ENCODE measurements at places on chromosomes 3 and 15. TPM values are rescaled to one million over a fixed set of nuclear protein-coding genes. Genes with fewer than 3 reads are reported as not detected.
A peak's percentile ranks its signal among the peaks of the same experiment; 100 is the strongest.

DNA sequence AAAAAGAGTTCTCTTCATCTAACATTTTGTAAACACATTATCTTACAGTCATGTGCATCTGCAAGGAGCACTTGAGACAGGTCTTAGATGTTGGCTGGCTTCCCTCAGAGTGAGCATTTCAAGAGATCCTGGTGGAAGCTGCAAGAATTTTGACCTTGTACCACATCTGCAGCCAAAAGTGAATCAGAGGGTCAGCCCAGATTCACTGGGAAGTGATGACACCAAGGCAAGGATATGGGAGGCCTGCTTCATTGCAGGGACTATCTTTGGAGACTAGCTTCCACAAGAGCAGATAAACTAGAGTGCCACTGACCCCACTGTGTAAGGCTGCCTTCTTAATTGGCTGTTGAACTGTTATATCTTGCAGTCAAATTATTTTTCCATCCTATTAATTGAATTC, 21.3 kb upstream of the GADL1 start:
- H3K27ac ChIP-seq = no peak overlapping the region
- no peaks in the 10 kb centered on the region for H3K4me1 ChIP-seq
- no peak overlapping the region for H3K4me3 ChIP-seq
- no peaks in the 10 kb centered on the region for H3K27me3 ChIP-seq

DNA sequence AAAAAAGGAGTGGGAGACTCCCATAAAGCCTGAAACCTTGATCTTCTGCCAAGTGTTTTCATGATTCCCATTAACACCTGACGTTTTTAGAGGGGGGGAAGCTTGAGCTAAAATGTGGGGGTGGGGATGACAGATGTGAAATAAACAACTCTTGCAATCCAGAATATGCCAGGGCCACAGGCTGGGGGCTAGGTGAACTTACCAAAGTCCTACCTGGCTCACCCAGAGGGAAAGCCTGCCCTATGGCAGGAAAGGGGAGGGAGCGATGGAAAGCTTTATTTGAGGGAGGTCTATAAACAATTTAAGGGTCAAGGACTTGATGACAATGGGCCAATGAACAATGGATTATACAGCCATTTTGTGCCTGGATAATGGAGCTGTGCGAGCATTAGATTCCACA, 108.3 kb downstream of the LRIG1 start:
- no peak for DNase-seq
- H3K4me3 ChIP-seq = peak overlapping the region; percentile 82
- H3K4me1 ChIP-seq = peaks cover 42% of the 10 kb centered on the region
- H3K36me3 ChIP-seq = peaks cover 48% of the 10 kb centered on the region
- H3K27me3 ChIP-seq = no peaks in the 10 kb centered on the region

DNA sequence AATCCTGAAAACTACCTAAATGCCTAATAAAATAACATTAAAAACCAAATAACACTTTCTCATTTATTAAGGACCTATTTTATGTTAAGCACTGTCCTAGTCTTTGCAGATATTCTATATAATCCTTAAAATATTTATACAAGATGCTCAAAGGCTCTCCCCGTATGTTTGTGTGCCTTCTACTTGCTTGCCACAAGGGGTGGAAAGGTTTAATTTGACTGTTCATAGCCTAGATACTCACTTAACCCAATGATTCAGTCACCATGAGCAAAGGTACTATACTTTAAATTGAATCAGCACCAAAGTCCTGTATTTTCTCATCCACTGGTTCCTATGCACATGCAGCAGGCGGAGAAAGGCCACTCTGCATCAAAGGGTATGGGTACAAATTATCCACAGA, 32.0 kb downstream of the LSAMP start:
- H3K4me3 ChIP-seq = no peak overlapping the region
- H3K27ac ChIP-seq = no peak overlapping the region
- no peaks in the 10 kb centered on the region for H3K36me3 ChIP-seq
- no peaks in the 10 kb centered on the region for H3K4me1 ChIP-seq
- DNase-seq = no peak

DNA sequence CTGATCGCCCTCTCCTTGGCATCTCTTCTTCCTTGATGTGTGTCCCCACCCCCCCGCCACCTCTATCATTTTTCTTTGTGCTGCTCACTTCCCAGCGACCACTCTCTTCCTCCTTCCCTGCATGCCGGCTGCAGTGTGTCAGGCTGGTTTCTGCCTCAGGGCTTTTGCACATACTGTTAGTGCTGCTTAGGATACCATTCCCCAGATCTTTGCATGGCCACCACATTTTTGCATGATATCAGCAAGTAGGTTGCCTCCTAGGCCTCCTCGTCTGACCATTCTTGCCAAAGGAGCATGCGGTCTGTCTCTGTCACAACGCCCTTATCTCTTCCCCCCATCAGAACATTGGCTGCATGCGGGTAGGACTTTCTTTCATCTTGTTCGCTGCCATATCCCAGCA, 12.5 kb downstream of the FBLN2 start:
- H3K27ac ChIP-seq = no peak overlapping the region
- DNase-seq = no peak
- H3K4me1 ChIP-seq = no peaks in the 10 kb centered on the region
- H3K27me3 ChIP-seq = no peaks in the 10 kb centered on the region
- H3K4me3 ChIP-seq = no peak overlapping the region
- H3K36me3 ChIP-seq = no peaks in the 10 kb centered on the region

GRCh38 chr3:108239082-108239481, 16.9 kb upstream of the IFT57 start:
- no peak for DNase-seq
- no peaks in the 10 kb centered on the region for H3K4me1 ChIP-seq
- no peak overlapping the region for H3K4me3 ChIP-seq
- no peaks in the 10 kb centered on the region for H3K36me3 ChIP-seq

DNA sequence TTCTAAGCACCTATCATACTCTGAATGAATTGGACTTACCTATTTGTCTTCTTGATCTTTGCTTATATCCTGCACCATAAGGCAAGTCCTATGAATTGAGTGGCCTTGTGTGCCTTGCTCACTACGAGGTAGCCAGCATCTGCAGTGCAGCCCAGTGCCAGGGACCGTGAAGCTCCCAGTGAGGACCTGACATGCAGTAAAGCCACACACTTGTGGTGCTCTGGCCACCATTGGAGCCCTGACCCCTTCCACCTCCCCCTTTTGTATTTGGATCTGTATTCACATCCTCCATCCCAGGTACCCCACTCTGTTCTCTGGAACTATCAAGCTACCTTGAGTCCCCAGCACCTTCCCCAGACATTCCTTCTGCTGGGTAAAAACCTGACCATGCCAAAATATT, 52.1 kb downstream of the BSN start:
- H3K27me3 ChIP-seq = no peaks in the 10 kb centered on the region
- no peak overlapping the region for H3K27ac ChIP-seq
- no peaks in the 10 kb centered on the region for H3K36me3 ChIP-seq
- H3K4me3 ChIP-seq = no peak overlapping the region

- no peak overlapping the region for H3K4me3 ChIP-seq
- H3K4me1 ChIP-seq = peaks cover 8% of the 10 kb centered on the region
- H3K27ac ChIP-seq = no peak overlapping the region
Measured at GRCh38 chr3:178086144-178086825, 450.0 kb upstream of the KCNMB2 start.

GRCh38 chr3:46962990-46963389, 13.6 kb downstream of the CCDC12 start:
- peaks cover 74% of the 10 kb centered on the region for H3K4me1 ChIP-seq
- DNase-seq = no peak
- peaks cover 4% of the 10 kb centered on the region for H3K36me3 ChIP-seq
- no peak overlapping the region for H3K27ac ChIP-seq
- no peak overlapping the region for H3K4me3 ChIP-seq

DNA sequence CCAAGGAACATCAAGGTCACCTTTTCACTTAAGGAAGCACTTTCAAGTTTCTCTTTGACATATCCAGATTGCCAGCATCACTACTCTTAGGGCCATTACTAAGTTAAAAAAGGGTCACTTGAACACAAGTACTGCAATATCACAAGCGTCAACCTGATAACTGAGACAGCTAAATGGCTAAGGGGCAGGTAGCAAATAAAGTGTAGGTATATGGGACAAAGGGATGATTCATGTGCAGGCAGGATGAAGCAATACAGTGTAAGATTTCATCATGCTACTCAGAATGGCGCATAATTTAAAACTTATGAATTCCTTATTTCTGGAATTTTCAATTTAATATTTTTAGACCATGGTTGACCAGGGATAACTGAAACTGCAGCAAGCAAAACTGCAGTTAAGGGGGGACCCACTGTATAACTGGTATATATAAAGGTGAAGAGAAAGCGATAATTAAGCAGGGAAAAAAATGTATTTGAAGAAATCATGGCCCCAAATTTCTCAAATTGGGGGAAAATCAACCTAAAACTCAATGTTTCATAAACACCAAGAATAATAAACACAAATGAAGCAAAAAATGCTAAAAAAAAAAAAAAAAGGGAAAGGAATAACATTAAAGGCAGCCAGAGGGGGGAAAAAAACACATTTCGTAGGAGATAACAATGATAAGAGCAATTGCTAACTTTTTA, 13.1 kb downstream of the CCR1 start:
- peaks cover 3% of the 10 kb centered on the region for H3K27me3 ChIP-seq
- H3K4me1 ChIP-seq = no peaks in the 10 kb centered on the region
- no peak for DNase-seq
- H3K36me3 ChIP-seq = no peaks in the 10 kb centered on the region
- H3K27ac ChIP-seq = no peak overlapping the region

DNA sequence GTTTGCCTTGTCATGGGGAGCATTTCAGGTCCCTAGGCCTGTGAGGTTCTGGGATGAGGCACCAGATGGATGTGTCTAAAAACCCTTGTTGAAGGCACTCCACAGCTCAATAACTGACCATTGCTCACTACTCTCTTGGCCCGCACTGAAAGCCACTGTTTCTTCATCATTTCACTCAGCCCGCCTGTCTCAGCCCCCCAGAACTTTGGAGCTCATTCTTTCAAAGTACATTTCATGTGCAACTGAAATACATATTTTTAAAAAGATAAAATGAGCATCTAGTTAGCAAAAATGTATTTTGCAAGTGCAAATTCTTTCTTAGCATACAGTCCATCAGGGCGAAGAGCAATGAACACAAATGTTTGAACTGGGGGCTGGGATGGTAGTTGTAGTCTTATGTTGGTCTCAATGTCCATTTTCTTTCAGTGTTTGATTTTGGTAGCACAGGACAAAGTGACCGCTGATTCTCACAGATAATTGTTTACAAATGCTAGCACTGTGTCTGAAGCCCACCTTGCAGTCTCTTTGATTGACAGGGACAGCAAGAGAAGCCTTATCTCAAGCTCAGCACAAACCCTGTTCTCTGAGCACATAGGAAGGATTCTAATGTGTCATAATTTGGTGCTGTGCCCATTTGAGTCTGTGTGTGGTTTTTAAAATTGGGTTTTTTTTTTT, 19.6 kb downstream of the HEMK1 start:
- peaks cover 76% of the 10 kb centered on the region for H3K4me1 ChIP-seq
- H3K27ac ChIP-seq = peak overlapping the region; percentile 47
- no peak for DNase-seq
- H3K36me3 ChIP-seq = no peaks in the 10 kb centered on the region

DNA sequence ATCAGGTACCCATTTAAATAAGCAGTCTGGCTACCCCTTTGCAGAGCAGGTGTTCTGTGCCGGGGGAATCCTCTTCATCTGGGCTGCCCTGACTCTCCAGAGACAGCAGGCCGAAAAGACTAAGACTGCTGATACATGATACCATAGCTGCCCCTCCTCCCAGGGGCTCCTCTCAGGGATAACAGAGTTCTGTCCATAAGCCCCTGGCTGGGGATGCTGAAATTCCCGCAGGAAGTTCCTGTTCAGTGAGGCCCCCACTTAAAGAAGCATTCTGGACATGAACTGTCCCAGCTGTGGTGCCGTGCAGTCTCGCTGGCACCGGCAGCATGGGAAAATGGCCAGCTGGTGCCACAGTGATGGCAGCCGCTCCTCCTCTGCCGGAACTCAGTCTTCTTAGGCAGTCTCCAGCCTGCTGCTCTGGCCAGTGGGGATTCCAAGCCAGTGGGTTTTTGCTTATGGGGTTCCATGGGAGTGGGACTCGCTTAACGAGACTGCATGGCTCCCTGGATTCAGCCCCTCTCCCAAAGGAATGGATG, 1026.2 kb downstream of the NAALADL2 start:
- no peak overlapping the region for H3K27ac ChIP-seq
- no peaks in the 10 kb centered on the region for H3K4me1 ChIP-seq
- H3K4me3 ChIP-seq = no peak overlapping the region
- DNase-seq = no peak

Gene WDR82
- 97.6 TPM for polyA plus RNA-seq

Gene AQP9
- polyA plus RNA-seq = 0.26 TPM

Gene GOLGA6L2
- not detected for polyA plus RNA-seq

Gene SEMA3F
- polyA plus RNA-seq = not detected

All from CD4-positive, CD25-positive, alpha-beta regulatory T cell (primary cell).